ENCODE measurements at places on chromosomes 1 and 21.

- no peak for DNase-seq
These were observed 4.5 kb downstream of the AKNAD1 start for GRCh38 chr1:108852221-108852975.

DNA sequence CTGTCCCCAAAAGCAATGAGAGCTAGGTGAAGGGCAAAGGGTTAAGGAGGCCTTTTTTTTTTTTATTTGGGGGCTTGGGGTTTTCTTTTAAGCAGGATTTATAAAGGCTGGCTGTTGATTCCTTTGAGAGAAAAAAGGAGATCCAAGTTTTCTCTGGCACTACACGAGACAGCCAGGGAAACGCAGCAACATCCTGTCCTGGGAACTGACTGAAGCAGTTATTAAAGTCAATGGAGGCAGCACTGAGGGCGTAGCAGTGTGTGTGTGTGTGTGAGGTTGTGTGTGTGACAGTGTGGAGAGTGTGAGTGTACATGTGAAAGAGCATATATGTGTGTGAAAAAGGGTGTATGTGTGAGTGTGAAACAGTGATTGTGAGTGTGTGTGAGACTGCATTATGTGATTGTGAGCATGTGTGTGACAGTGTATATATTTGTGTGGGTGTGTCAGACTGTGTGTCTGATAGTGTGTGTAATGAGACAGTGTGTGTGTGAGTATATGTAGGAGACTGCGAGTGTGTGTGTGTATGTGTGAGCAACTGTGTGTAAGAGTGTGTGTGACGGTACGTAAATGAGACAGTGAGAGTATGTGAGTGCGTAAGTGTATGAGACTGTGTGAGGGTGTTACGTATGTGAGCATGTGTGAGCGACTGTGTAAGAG is 65.9 kb upstream of the TIAM1 start:
- no peak for DNase-seq

DNA sequence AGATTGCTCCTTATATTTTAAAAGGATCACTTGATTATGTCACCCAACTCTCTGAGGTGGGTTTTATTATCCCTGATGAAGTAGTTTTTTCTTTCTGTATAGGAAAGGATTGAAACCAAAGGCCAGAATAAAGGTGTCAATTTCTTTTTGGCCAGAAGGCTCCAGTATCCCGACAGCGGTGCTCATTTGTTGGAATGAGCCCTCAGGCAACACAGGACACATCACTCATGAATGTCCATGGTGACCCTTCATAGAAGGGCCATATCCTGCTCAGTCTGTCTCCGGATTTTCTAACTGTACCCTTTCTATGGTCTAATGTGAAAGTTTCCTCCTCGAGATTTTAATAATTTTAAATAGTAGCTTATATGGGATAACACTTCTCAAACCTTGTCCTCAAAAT is 171.3 kb upstream of the USP24 start:
- DNase-seq, result no peak

- no peak for DNase-seq
These were observed 5.4 kb downstream of the BARHL2 start for GRCh38 chr1:90711696-90712095.

GRCh38 chr21:25107708-25108107 is 499.6 kb downstream of the MRPL39 start:
- DNase-seq, result no peak

GRCh38 chr1:19437891-19438294 is 47.4 kb downstream of the CAPZB start:
- DNase-seq, result no peak

GRCh38 chr1:243575070-243575469 is 275.0 kb downstream of the AKT3 start:
- DNase-seq, result peak; percentile 25

DNA sequence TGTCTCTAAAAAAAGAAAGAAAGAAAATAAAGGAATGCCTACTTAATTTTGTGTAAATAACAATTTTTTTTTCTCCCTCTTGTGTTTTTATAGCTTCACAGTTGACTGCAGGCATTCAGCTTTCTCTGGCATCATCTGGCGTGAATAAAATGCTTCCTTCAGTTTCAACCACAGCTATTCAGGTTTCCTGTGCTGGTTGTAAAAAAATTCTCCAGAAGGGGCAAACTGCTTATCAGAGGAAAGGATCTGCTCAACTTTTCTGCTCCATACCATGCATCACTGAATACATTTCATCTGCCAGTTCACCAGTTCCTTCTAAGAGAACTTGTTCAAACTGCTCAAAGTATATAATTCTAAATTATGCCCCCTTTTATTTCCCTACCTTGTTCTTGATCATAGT is 18.0 kb downstream of the ZMYM1 start:
- no peak for DNase-seq

DNA sequence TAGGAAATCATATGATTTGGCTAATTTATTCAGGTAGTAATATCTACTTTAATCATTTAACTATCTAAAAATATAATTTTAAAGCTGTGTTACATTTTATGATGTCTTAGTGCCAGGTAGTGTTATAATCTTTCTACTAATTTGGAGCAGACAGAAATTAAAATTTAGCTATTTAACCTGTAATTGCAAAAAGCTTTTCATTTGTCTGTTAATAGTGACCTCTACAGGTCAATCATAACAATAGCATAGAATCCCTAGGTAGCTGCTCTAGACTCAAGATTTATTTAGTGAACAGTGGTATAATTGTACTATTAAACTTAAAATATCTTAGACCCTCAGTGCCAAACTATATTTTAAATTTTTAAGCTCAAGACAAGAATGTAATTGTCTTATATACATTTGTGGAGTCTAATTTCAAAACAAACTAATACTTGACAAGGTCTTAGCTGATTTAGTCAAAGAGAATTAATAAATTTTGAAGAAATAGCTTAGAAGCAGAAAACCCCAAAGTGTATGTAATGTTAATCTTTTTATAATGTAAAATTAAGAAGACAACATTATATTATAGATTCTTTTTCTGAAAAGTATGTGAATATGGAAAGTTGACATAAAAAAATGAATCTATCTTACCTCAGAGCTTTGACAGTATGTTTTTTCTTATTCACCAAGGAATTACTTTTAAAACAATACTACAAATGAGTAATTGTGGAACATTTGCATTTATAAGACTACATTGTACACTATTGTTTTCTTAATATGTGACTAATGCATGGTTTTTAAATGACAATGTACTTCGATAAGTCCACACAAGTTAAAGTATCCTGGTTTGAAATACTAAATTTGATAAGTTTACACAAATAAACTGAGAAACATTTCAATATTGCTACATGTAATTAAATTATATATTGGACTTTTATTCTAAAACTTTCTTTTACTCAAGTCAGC is 64.1 kb upstream of the RNPC3 start:
- DNase-seq, result peak; percentile 31

GRCh38 chr1:192927496-192927895 is 118.7 kb downstream of the RGS2 start:
- no peak for DNase-seq

DNA sequence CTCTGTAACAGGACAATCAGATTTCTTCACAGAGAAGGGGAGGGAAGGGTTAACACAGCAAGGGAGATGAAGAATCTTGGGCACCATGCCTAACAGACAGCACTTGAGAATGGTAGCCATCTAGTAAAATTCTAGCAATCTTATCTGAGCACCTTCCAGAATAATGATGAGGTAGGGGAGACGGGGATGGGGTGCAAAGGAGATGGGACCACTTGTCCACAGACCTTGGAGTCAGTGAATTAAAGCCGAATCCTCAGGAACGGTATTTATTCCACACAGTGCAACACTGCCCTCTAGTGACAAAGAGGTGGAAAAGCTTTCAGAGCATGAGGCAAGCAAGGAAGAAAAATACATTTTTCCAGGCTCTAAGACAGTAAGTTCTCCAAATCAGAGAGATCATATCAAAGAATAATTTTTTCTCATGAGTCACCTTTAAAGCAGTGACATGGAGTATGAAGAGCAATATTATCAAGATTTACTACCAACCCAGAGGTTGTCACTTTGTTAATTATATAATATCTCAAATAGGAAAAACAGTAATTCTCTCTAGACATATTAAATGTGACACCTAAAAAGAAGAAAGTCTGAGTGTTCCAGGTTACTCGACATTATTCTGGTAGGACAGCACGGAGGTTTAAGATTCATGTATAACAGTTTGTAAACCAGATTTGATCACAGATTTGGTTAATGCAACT is 43.3 kb upstream of the LPAR3 start:
- peak; percentile 53 for DNase-seq

- DNase-seq, result no peak
These were observed 13.3 kb downstream of the COL6A2 start for GRCh38 chr21:46111193-46111571.

DNA sequence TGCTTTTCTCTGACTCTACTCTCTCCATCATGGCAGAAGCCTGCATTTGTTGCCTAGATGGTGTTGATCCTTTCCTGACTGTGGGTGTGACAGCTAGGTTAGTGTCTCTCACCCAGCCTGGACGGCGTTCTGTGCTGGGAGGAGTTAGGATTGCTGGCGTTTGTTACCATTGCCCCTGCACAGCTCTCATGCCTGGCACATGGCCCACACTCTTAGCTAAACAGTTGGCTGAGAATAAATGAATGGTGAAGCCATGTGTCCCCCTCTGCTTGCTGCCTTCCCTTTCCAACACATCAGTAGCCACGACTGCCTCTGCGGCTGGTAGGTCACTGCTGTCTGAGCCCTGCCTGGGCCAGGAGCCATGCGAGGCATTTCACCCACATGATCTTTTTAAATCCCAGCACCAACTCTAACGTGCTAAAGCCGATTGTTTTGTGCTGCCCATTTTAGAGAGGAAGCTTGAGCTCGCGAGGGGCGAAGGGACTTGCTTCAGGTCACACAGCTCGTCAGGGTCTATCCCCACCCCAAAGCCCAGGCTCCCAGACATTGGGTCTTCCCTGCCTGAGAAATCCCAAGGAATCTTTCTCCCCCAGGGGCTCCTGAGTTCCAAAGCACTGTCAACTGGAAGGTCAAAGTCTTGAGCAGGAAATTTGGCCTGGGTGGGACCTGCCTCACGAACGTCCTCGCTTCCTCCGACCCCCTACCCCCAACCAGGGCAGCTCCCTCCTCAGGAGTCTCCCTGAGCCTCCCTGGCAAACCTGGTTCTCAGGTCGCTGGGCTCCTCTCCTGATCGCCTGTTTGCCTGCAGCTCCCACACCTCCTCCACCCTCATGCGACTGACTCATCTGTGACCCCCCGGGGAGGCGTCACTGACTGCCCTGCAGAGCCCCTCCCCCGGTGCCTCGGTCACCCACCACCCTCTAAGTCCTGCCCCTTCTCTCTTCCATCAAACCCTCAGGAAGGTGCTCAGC is 271.7 kb upstream of the C1orf174 start:
- no peak for DNase-seq

- DNase-seq, result no peak
These were observed 4.0 kb downstream of the SLAMF8 start for GRCh38 chr1:159830722-159831121.
